ENCODE measurements at places on chromosomes 3 and 15.

DNA sequence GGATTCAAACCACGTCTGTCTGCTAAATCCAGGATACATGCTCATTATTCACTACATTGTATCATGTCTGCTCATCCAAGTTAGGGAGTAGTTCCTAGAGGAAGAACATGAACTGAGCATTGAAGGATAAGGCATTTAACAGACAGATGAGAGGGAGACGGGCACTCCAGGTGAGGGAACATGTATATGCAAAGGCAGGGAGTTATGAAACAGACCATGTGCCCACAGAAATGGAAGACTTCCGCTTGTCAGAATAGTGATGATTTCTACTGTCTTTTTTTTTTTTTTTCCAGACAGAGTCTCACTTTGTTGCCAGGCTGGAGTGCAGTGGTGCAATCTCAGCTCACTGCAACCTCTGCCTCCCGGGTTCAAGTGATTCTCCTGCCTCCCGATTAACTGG, 5.0 kb upstream of the NDUFAF1 start:
- no peak for DNase-seq

- no peak for DNase-seq
Observed at GRCh38 chr3:174329321-174329720, 529.8 kb upstream of the NAALADL2 start.

DNA sequence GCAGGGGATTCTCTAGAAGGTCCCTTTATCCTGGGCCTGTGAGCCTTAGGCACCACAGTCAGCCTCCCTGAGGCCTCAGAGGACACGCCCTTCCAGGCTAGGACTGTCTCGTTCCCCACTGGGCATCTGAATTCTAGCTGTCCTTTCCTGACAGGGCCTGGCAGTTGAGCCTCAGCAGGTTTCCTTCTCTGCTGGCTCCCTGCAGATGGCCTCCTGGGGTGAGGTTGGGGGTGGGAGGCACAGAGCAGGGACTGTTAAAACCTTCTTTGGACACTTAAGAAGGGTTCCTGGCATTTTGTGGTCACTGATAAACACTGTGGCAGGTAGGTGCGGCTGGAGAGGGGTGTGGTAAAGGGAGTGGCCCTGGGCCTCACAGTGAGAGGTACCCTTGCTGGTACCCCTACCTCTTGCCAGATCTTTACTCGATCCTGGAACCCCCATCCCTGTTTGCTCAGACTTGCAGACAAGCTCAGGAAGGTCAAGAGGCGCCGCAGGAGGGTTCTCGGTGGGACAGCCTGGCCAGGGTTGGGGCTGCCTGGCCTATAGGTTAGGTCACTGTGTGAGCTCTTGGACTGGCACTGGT, 8.5 kb downstream of the CLK3 start:
- no peak for DNase-seq

GRCh38 chr3:116188231-116188785, 257.0 kb downstream of the LSAMP start:
- no peak for DNase-seq

- DNase-seq = no peak
Observed at GRCh38 chr3:140219291-140219690, 284.3 kb downstream of the CLSTN2 start.

GRCh38 chr15:85059734-85060133, 78.1 kb downstream of the PDE8A start:
- DNase-seq = no peak

- no peak for DNase-seq
Observed at GRCh38 chr3:12995389-12996180, 77.6 kb downstream of the IQSEC1 start.

DNA sequence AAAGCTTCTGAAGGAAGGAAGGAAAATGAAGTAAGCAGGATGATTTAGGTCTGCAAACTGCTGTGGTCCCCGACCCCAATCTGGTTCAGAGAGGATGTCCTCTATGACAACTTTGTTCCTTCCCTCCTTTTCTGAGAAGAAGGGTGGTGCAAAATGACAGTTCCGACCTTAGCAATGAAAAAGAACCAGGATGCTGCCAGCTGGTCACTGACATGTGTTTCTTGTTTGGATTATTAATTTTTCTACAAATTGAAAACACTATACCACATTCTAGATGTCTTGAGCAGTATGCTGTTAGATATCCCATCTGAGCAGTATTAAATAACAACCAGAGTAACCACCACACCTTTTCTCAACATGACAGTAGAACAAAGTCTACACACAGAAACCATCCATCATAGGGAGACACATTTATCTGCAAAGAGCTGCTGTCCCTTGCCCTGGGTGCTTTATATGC, 27.5 kb downstream of the CDCP1 start:
- DNase-seq = no peak

DNA sequence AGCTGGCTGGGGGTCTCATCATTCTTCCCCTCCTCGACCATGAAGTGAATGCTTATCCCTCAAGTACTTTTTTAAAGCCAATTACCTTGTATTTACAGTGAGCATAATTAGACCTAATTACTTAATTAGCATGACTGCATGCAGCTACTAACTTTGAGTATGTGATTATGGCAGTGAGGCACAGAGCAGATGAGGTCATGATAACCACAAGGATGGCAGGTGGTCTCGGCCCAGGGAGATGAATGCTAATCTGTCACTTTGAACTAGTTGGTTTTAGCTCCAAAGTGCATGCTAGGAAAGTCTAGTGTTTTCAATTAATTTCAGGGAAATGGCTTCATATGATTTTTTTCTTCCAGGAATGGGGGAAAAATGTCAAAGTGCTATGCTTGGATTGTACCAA, 233.8 kb downstream of the NTRK3 start:
- no peak for DNase-seq

DNA sequence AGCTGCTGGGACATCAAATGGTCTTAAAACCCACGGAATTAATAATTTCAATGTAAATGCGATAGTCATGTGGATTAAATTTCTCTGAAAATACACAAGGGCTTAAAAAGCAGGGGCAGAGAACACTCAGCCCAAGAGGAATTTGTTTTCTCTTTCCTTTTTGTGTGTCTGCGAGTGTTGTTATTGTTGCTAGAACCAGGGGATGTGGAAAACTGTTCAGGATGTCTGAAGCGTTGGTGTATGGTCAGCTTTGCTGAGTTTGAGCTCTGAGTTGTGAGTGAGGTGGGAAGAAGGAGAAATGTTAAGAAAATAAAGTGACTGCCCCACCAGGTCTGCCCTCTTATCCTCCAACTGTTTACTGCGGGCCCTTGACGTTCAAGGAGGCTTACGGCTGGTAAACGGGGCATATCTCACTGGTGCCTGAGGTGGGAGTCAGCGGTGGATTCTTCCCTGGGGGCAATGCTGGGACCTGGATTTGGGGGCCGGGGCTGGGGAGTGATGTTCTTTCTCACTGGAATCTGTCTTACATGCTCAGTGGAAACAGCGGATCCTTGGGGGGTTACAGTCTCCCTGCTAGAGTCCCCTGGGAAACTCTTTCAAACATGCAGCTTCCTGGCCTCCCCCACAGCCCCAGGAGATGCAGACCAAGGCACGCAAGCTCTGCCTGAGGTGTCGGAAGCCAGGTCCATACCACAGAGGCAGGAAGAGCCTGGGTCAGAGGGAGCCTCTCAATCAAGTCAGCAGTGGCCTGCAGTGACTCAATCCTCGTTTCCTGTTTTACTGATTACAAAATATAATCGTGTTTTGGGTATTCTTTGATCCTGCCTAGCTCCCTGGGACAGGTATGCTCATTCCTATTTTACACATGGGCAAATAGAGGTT, 41.8 kb downstream of the ITGA11 start:
- no peak for DNase-seq

GRCh38 chr3:177491296-177492032, 294.2 kb upstream of the TBL1XR1 start:
- DNase-seq = peak; percentile 96

GRCh38 chr15:56168394-56168793, 75.3 kb downstream of the RFX7 start:
- DNase-seq = no peak

DNA sequence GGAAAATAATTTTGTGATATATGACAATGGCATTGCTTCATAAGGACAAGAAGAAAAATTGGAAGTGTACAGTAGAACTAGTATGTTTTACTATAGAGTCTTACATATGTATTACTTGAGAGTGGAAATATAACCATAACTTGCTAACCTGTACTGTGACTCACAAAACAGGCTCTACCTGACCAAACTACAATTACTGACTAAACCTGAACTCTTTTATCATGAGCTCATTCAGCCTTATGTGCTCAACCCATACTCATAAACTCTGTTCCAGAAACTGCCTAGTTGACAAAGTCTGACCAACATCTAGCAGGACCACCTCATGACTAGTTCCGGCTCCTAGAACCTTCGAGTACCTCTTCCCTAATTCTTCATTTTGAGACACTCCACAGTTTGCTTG, 6.3 kb downstream of the CDIN1 start:
- no peak for DNase-seq

GRCh38 chr3:54087581-54088410, 34.6 kb upstream of the CACNA2D3 start:
- DNase-seq = peak; percentile 42

DNA sequence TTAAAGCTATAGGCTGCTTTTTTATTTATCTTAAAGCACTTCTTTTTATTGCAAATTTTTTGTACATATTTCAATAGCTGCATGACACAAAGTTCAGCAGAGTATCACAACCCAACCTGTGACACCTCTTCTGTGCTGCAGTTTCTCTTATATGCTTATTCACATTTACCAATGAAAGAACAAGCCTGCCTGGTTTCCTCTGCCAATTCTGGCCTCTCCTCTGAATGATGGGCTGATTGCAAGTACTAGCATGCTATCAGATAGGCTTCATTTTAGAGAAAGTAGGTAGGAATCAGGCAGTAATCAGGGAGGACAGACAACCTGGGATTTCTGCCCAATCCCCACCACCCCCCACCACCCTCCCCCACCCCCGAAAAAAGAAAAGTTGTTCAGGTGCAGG, 26.6 kb downstream of the ACKR4 start:
- no peak for DNase-seq

GRCh38 chr3:184336547-184337398, 627 bp upstream of the FAM131A start:
- peak; percentile 73 for DNase-seq

DNA sequence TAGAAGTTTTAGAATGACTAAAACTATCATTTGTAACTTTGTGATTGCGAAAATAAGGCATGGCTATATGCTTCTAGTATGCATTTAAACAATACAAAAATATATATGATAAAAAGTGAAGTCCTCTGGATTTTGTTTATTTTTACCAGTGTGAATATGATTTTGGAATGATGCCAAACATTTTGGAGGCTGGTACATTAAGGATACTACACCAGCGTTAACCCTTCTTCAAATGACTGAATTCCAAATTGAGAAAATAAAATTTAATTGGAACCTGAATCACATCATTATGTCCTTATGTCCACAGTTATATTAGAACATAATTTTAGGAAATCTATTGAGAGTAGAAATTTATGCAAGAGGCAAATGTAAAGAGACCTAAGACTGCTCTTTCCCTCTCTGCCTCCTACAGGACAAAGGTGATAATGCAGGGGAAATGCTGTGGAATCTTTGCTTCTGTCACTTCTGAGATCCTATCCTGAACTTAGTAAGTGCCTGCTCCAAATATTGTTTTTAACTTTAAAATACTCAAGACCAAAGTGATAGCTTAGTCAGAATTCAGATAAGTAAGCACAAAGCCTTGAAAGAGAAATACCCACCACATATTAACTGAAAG, 121.1 kb upstream of the NANOGP8 start:
- no peak for DNase-seq

- no peak for DNase-seq
Observed at GRCh38 chr15:62301993-62302675, 137.0 kb upstream of the C2CD4B start.
